ENCODE measurements at places on chromosomes 11 and 22.

DNA sequence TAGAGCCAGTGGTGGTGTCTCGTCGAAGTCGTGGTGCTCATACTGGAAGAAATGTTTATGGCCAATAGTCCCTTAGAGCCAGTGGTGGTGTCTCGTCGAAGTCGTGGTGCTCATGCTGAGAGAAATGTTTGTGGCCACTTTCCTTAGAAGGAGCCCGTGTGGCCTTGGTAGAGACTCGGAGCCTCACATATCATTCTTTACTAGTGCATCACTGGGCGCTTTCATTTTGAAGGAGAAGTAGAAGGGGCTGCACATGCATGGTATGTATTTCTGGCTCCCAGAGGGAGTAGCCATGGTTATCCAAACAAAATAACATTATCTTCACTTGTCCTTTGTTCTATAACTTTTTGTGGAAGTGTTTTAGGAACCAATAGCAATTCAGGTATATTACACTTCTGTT, 69.5 kb downstream of the JAM3 start:
- no peak for DNase-seq

- DNase-seq = peak; percentile 25
Measured at GRCh38 chr11:57424792-57425564, 1.9 kb downstream of the SLC43A3 start.

GRCh38 chr11:43925932-43926505, 16.4 kb upstream of the C11orf96 start:
- no peak for DNase-seq

- no peak for DNase-seq
Measured at GRCh38 chr11:62104816-62105653, 18.8 kb upstream of the INCENP start.

DNA sequence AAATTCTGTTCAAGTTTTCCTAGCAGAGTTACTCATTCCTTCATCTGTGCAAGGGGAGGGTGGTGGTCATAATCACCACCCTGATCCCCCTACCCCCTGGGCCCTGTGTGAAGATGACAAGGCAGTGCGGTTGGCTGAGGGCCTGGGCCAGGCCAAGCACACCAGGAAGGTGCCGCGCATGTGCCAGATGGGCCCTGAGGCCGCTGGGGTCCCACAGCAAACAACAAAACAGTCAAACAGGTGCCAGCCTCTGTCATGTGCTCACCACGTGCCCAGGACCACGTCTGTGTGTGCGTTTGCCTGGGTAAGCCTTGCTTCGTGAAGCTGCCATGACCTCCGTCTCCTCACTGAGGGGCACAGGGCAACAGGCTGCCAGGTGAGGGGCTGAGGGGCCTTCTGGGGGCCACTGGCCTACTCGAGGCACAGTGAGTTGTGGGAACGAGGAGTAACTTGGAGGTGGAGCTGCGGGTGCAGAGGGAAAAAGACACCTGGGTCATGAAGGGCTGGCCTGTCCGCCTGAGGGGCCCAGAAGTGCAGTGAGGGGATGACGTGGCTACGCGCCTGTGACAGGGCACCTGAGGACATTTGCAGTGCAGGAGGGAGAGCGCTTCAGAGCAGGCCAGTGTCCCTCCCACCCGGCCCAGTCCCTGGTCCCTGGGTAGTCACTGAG, 25.8 kb downstream of the RSPH14 start:
- DNase-seq = no peak

DNA sequence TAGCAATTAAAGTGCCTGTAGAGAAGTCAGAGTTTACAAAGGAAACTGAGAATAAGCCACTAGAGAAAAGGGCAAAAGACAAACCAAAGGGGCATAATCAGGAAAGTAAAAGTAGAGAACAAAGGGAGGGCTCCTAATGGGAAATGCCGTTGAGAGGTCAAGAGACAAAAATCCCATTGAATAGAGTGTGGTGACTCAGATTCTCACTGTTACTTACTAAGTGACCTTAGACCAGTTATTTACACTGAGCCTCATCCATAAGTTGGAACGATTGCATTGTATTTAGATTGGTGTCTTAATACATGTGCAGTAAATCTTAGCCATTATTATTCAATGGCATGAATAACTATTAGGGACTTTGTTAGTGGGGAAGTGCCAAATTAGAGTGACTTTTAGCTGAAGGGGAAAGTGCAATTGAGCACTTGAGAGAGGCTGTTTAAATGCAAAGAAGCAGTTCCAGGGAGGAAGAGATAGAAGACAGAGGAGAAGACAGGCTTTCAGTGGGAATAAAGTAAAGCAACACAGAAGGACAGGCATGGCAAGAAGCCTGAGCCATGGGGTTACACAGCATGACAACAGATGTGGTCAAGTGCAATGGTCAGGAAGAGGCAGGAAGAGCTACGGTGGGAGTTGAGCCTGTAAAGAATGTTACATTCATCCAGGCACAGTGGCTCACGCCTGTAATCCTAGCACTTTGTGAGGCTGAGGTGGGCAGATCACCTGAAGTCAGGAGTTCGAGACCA, 82.6 kb downstream of the UBASH3B start:
- no peak for DNase-seq

GRCh38 chr11:14070896-14071295, 108.4 kb downstream of the SPON1 start:
- no peak for DNase-seq

- DNase-seq = no peak
Measured at GRCh38 chr22:44003405-44004103, 20.5 kb upstream of the PARVB start.

DNA sequence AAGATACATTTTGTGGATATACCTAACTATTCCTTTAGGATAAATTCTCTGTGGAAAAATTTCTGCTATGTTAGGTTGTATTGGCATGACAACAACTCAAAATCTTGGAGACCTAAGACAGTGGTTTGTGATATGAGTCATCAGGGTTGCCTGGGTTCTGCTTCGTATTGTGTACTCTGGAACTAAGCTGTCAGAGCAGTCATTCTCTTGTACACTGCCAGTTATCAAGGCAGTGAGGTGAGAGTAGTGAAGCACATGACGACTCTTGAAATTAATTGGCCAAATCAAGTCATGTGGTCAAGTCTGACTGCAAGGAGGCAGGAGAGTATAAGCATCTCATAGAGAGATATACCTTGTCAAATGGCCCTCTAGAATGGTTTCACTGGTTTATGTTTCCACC, 104.4 kb downstream of the FANCF start:
- DNase-seq = no peak

GRCh38 chr11:22473586-22473985, 135.4 kb downstream of the SLC17A6 start:
- DNase-seq = no peak

- DNase-seq = no peak
Measured at GRCh38 chr11:95426823-95427462, 195.9 kb upstream of the SESN3 start.

GRCh38 chr22:27839057-27839660, 37.6 kb upstream of the MN1 start:
- DNase-seq = no peak

GRCh38 chr11:94602430-94603372, 35.5 kb downstream of the PIWIL4 start:
- no peak for DNase-seq

- no peak for DNase-seq
Measured at GRCh38 chr22:16847271-16847670, 22.1 kb upstream of the XKR3 start.

- DNase-seq = no peak
Measured at GRCh38 chr11:7655253-7656217, 17.8 kb downstream of the CYB5R2 start.

- DNase-seq = no peak
Measured at GRCh38 chr11:8756201-8756600, 73.6 kb downstream of the RPL27A start.

DNA sequence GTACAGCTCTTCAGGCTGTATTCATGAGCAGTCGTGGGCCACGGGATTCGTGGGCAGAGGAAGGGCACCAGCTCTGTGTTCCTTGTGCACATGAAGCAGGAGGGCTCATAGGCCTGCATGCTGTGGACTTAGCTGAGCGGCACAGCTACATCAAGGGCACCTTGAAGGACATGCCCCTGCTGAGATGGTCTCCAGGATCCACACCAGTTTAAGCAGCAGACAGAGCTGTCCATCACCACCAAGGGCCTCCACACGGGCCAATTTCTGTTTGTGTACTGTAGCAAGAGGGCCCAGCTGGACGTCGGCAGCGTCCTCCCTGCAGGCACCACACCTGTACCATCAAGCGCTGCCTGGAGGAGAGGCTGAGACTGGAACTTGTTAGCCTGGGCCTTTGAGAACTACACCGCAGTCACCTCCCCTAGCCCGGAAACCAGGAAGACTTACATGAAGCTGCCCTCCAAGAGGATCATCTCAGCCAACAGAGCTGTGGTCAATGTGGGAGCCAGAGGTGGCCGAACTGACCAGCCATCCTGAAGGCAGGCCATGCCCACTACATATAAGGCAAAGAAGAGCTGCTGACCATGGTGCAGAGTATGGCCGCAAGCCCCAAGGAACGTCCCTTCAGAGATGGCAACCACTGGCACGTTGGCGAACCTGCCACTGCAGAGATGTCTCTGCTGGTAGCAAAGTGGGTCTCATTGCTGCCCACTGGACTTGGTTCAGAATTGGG, 32.7 kb upstream of the GNB1L start:
- DNase-seq = no peak

- no peak for DNase-seq
Measured at GRCh38 chr11:128804481-128804880, 62.6 kb downstream of the KCNJ1 start.

GRCh38 chr11:118102721-118103261, 16.0 kb upstream of the SMIM35 start:
- DNase-seq = no peak

DNA sequence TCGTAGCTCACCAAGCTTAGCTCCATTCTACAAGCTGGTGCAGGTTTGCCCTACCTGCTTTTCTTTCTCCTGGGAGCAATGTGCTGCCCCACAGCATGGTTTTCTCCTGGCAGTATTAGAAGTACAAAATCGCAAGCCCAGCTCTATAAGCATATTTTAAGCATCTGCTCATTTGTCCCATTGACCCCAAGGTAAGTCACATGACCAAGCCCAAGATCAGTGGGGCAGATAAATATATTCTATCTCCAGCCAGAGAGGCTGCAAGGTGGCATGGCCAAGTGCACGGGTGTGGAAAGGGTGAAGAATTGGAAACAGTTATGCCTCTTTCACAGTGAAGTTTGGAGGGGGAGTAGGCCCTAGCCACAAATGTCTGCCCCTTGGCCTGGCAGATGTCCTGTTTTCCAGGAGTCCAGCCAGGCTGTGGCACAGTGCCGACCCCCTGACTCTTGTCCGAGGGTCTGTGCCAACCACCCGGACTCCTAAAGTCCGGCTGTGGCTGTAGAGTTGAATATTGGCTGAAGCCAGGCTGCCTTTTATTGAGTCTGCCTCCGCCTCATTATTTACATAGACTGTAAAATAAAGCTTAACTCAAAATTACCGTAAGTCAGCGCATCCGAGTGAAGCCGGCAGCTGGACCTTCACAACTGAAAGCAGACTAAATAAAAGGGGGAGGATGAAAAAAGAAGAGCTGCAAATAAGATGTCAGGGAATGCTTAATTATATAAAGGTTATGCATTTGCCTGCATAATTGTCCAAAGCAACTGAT, 165.7 kb downstream of the COMMD9 start:
- DNase-seq = no peak

GRCh38 chr11:95699631-95700470, 89.7 kb downstream of the FAM76B start:
- no peak for DNase-seq

DNA sequence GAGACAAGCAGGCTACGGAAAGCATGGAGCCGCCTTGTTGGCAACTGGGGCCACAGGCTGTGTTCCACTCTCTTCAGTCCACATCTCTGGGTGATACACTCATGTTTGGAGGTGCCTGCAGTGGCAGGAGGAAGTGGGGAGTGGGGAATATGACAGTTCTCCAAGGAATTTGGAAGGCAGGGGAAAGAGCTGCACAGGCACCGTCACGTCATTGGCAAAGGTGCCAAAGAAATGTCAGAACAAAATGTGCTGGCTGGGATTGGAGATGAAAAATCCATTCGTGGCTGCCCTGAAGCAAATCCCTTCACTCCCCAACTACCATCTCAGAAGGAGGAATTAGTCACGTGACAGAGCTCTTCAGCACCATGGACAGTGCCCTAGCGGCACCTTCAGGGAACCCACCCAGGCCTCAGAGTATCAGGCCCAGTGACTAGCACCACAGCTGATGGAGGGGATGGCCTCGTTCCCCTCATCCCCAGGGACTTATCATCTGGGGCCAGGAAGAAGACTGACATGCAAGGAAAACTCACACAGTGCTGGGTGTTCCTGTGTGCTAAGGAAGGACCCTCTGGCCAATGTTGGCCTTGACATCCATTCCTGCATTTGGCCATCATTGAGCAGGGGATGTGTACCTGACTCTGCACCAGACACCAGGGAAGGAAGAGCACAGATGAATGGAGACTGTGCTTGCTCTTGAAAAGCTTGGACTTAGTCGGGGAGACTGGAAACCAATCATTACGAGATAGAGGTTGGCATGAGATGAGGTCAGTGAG, 48.5 kb upstream of the PRDM11 start:
- DNase-seq = peak; percentile 39

DNA sequence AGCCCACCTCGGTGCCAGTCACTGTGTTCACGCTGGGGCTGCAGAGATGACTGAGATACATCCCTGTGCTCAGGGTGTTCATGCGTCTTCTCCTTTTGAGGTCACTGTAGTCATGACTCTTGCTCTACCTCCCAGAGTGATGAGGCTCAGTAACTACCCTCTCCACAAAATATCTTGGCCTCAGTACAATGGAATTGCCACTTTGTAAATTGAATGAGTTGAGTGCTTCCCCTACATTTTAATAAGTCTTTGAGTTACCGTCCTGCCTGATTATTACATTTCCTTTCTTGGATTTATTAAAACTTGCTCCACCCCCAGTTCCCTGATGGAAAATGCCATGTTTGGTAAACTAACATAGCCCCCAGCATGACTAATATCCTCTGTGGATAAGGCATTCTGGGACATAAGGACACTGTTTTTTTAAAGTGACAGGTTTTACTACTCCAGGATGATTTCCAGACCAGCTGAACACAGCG, 15.9 kb downstream of the PRSS23 start:
- no peak for DNase-seq

- DNase-seq = no peak
Measured at GRCh38 chr11:19963697-19964387, 196.4 kb downstream of the DBX1 start.

- DNase-seq = peak; percentile 24
Measured at GRCh38 chr22:46149512-46150033, 753 bp upstream of the PPARA start.

GRCh38 chr11:70763606-70764005, 365.3 kb downstream of the CTTN start:
- DNase-seq = no peak

- no peak for DNase-seq
Measured at GRCh38 chr11:20213790-20214189, 53.5 kb upstream of the DBX1 start.

GRCh38 chr11:72000202-72000867, 1.6 kb downstream of the IL18BP start:
- DNase-seq = no peak

DNA sequence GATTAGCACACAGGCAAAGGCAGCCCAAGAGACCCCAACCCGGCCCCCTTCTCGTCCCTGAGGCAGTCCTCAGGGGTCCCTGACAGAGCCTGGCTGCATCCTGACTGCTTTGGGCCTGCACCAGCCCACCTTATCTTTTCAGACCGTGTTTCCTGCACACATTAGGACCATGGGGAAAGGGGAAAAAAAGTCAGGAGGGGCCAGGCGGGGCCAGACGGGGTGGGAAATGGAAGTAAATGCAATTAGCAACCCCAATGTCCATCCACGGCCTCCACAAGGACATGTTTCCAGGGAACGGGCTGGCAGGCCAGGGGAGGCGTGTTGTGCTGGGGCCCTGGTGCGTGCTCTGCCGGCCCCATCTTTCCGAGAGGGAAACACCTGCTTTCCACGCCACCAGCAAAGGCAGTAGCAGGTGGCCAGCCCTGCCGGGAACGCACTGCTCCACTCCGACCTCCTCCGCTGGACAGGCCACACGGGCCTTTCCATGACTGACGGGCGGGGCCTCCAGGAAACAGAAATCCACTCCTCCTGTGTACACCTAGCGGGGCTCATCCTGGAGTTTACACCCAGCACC, 7.4 kb downstream of the EHD1 start:
- DNase-seq = no peak
